ENCODE measurements at places on chromosomes 2 and 18. TPM values are rescaled to one million over a fixed set of nuclear protein-coding genes. Genes with fewer than 3 reads are reported as not detected.

DNA sequence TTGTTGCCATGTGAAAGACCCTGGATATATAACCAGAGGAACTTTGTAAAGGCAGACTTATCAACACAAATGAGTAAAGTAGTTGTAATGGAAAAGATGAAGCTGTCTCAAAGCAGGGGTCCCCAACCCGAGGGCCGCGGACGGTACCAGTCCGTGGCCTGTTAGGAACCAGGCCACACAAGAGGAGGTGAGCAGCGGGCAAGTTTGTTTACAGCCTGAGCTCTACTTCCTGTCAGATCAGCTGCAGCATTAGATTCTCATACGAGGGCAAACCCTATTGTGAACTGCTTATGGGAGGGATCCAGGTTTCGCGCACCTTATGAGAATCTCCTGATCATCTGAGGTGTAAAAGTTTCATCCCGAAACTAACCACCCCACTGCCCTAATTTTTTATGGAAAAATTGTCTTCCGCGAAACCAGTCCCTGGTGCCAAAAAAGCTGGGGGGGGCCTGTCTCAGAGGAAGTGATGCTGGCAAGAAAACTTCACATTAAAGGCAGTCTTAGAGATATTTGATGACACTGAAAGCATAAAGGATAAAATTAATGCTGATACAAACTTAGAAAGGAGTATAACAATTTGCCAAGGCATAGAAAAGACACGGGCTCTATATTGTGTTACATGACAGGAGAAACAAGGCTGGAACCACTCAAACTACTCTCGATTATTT, 57.5 kb upstream of the MSTN start:
- no peak overlapping the region for H3K27ac ChIP-seq
- H3K4me3 ChIP-seq, result peak overlapping the region; percentile 24
- peak; percentile 22 for DNase-seq
- no peaks in the 10 kb centered on the region for H3K36me3 ChIP-seq
- no peaks in the 10 kb centered on the region for H3K4me1 ChIP-seq
- H3K27me3 ChIP-seq, result no peaks in the 10 kb centered on the region

GRCh38 chr2:170703776-170704476, 11.2 kb upstream of the SP5 start:
- H3K4me1 ChIP-seq, result no peaks in the 10 kb centered on the region
- H3K27me3 ChIP-seq, result no peaks in the 10 kb centered on the region
- no peak for DNase-seq
- H3K27ac ChIP-seq, result no peak overlapping the region
- no peak overlapping the region for H3K4me3 ChIP-seq
- no peaks in the 10 kb centered on the region for H3K36me3 ChIP-seq

- peaks cover 26% of the 10 kb centered on the region for H3K4me1 ChIP-seq
- peak within 1 kb of the TSS; percentile 79 for H3K4me3 ChIP-seq
- H3K27ac ChIP-seq, result peak within 1 kb of the TSS; percentile 58
- peak; percentile 74 for DNase-seq
Measured at GRCh38 chr2:152098496-152099366, at the start of gene CACNB4. CACNB4 (minus strand) TSS chr2:152099044.

- H3K4me3 ChIP-seq, result no peak overlapping the region
- H3K4me1 ChIP-seq, result no peaks in the 10 kb centered on the region
- H3K27me3 ChIP-seq, result no peaks in the 10 kb centered on the region
- DNase-seq, result no peak
- H3K36me3 ChIP-seq, result no peaks in the 10 kb centered on the region
- H3K27ac ChIP-seq, result no peak overlapping the region
Measured at GRCh38 chr2:47288864-47289263, 114.1 kb upstream of the MSH2 start.

Gene IMPACT
- 33.0 TPM for total RNA-seq

Gene OTOF
- total RNA-seq, result 0.29 TPM

Gene ATG16L1
- total RNA-seq, result 10.1 TPM

Gene PLCD4
- 4.6 TPM for total RNA-seq

Gene SLC4A5
- total RNA-seq, result 4.0 TPM

Gene REG3G
- not detected for total RNA-seq

All from stomach (tissue), 19 donors.